ENCODE measurements at places on chromosomes 12 and 14.
A peak's percentile ranks its signal among the peaks of the same experiment; 100 is the strongest.

DNA sequence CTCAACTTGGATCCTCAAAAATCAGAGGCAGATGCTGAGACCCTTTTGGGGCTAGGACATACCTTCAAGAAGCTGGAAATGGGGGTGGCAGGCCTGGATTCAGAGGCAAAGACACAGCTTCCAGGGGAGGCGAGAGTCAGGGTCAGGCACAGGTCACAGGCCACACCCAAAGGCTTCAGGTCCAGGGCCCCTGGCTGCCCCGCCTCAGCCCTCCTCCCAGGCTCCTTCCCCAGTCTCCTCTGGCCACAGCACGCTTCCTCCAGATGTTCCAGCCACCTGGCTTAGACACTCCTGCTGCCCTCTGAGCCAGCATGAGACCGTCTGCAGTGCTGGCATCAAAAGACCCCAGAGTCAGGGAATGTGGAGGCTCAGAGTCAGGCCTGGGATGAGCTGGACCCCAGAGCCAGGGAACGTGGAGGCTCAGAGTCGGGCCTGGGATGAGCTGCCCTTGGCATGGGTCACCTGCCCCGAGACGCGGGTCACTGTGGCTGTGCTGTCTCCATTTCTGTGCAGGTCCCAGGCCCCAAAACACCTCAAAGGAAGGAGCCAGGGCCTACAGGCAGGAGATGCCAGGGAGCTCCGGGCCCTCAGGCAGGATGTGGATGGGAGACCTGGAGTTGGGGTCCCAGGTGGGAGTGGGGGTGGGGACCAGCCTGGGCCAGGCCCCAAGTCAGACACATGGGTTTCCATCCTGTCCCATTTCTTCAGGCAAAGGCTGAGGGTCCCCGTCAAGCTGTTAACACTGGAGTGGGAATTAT, 58.9 kb downstream of the DIO3 start:
- DNase-seq, result no peak

DNA sequence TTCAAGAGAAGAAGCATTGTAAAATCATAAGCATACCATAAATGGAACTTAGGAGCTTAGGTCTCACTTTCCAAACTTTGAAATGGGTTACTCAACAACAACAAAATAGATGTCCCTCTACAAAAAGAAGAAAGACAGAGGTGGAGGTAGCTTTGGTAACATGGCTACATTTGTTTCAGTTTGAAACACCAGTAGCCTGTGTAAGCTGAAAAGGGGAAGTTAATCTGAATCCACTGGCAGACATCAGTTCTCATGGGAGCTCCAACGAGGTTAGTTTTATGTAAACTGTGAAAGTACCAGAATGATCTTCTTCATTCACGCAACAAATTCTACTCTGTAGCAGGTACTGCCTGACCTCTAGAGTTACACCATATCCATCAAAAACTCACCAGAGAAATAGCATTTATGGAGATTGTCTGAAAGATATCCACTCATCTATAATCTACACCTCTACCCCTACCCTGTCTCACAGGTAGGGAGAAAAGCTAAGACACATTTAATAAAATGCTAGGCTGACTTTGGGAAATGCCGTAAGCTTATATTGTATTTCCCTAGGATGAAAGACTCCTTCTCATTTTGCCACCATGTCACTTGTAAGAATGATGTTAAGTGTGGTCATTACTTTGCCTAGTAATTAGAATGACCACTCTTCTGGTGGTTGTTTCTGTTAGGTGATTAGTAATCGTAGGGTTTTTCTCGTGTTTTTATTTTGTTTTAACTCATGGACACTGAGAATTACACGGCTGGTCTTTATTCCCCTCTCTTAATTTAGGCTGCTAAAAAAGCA, 224.1 kb downstream of the ASCL1 start:
- no peak for DNase-seq

DNA sequence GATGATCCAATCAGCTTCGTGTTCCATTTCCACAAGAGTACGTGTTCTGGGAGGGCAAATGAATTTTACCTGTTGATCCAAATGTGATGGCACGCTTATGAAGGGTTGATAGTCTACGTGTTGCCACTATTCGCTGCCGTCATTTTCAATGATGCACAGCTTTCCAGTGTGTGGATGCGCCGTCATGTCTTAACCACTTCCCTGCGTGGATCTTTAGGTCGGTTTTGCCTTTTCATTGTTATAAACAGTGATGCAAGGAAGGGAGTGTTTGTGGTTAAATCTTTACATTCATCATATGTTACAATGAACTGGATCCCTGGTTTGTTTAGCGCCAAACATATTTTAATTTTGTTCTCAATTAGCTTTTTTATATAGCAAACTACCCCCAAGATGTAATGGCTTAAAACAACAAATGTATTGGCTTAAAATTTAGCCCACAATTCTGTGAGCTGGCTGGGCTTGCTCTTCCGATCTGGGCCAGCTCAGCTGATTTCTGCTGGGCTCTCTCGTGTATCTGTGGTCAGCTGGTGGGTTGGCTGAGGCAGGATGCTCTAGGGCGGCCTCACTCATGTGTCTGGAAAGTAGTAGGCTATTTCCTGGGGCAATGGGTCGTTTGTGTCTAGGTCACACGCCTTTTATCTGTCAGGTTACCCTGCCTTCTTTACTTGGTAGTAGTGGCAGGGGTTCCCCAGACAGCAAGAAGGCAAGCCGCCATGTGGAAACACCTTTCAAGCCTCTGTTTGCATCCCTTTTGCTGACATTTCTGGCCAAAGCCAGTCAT, 176.7 kb downstream of the CRADD start:
- DNase-seq, result no peak

DNA sequence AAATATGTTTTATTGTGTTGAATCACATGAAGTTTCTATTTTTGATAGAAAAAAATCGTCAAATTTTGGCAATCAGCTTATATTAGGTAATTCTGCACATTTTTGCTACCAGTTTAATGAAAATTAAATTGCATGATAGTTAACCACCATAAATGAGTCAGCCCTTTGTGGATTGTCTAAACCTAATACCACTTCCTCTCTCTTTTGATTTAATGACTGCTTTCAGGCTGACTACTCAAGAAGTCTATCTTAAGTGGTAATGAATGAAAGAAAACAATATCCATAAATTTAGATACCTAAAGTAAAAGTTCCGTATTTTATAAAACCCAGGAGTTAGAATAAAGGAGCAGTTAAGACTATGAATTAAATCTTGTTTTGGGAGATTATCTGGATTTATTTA, 450.5 kb downstream of the TMEM117 start:
- peak; percentile 12 for DNase-seq

- no peak for DNase-seq
Measured at GRCh38 chr14:101357559-101358319, 203.6 kb upstream of the DIO3 start.

GRCh38 chr12:65615118-65615517, 209.2 kb upstream of the HMGA2 start:
- DNase-seq, result peak; percentile 89
